ENCODE measurements at places on chromosomes 7 and 10. TPM values are rescaled to one million over a fixed set of nuclear protein-coding genes. Genes with fewer than 3 reads are reported as not detected.

- no peak for DNase-seq
Measured at GRCh38 chr7:146926841-146927240, 810.2 kb downstream of the CNTNAP2 start.

- no peak for DNase-seq
Measured at GRCh38 chr7:93359520-93360198, 127.5 kb downstream of the VPS50 start.

Gene PAPSS2
- polyA plus RNA-seq = 7.8 TPM

Gene POU6F2
- polyA plus RNA-seq = not detected

Gene NOLC1
- 64.7 TPM for polyA plus RNA-seq

Gene CFAP70
- polyA plus RNA-seq = 2.3 TPM
